ENCODE measurements at places on chromosomes 6 and 20. TPM values are rescaled to one million over a fixed set of nuclear protein-coding genes. Genes with fewer than 3 reads are reported as not detected.
A peak's percentile ranks its signal among the peaks of the same experiment; 100 is the strongest.

NKAIN4 gene
- 2.7 TPM for total RNA-seq

SLC17A9 gene
- total RNA-seq = 64.7 TPM

SLC35F1 gene
- not detected for total RNA-seq

NR2E1 gene
- 1.4 TPM for total RNA-seq

NHLRC1 gene
- 1.6 TPM for total RNA-seq

LY6G6F gene
- not detected for total RNA-seq

PROKR2 gene
- total RNA-seq = not detected

CENPW gene
- 64.4 TPM for total RNA-seq

CDK19 gene
- 23.1 TPM for total RNA-seq

HLA-G gene
- 0.88 TPM for total RNA-seq

GABRR1 gene
- total RNA-seq = 0.12 TPM

TUBB2A gene
- total RNA-seq = 89.8 TPM

SLC44A4 gene
- total RNA-seq = not detected

DNA sequence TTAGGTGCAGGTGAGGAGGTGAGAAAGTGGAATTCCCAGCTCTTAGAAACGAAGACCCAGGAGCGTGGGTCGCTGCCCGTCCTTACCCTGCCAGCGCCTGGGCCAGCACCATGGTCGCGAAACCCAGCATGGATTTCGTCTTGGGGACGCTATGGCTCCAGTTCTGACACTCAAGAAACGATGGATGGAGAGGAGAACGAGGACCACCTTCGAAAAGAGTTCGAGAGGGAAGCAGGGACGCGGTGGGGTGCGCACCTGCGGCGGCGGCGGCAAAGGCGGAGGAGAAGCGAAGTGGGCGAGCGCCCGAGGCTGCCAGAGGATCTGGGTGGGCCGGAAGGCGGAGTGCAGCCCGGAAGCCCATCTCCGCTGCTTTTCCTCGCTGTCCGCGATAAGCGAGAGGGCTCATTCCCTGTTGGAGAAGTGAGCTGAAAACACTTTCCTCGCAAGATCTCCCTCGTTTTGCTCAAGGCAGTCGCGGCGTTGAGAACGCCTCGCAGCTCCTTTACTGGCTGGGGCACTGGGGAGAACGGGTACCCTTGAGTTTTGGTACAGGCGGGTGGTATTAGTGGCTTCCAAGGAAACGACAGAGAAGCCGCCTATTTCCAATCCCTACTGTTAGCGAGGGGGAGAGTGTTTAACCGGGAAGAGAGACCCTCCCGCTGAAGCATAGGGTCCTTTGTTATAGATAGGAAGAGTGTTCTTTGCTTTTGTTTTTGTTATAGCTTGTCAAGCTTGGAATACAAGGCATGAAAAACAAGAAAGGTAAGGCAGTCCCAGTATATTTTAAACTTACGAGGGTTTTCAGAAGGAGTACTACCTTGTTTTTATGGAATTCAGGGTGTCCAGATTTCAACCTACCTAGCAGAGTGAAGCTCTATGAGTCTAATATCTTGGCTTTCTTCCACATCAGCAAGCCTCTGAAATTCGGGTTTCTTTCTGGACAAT, 109.5 kb downstream of the TRIM27 start:
- no peak for DNase-seq

- DNase-seq = no peak
Observed at GRCh38 chr20:11193241-11193640, 519.4 kb upstream of the JAG1 start.

DNA sequence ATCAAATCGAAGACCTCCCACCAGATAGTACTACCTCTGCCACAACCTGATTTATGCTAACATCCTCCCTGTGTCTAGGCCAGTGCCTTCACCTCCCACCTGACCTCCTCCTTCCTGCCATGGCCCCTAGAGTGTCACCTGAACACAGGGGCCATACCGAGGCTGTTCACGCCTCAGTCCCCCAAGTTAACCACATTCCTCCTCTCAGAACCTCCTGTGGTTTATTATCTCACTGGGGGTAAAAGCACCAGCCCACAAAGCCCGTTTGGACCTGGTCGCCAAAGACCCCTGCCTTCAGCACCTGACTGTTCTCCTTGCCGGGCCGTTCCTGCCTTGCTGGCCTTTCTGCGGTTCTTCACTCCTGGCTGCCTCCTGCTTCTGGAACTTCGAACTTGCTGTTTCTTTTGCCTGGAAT, 13.7 kb downstream of the MAS1 start:
- DNase-seq = no peak

GRCh38 chr6:24719125-24719971, at the start of gene C6orf62:
TSS of gene C6orf62 (minus strand) at chr6:24719154. CDS start at chr6:24718668, 486 bp downstream.
- DNase-seq = peak; percentile 16

DNA sequence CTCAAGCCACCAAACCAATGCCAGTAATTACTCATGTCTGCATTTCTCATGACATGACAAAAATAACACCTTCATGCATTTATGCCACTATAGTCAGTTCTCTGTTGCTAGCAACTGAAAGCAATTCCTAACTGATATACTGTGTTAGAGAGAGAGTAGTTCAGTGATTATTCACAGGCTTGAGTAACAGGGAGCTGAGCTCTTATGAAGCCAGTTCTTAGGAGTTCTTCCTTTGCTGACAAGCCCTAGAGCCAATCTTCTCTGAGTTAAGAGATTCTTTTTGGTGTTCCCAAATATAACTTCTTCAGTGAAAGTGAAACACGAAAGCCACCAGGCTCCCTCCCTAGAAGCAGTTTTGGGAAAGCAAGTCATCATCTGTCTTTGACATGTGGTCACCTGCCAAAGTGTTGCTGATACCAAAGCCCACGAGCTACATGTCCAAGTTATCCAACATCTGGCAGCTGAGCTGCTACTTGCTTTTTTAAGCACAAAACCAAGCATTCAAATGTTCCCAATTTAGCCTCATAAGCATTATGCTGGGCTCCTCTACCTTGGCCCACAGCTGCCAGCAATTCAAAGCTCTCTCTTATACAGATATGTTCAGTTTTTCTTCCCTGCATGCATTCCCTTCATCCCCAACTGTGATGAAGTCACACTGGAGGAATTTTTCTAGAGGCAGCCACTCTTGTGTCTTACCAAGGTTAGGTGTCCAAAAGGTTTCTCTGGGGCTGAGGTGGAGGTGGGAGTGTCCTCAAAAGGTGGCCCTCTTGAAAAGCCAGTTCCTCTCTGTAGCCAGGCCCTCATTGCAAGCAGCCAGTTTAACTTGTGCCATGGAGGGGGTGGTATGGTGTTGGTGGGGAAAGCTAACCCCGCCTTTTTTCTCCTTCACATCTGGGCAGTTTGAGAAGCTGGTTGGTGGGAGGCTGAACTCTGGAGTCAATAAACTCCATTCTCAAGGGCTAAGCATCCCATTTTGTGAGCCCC, 92.7 kb upstream of the ARMC2 start:
- DNase-seq = no peak

GRCh38 chr6:136658711-136659110, 108.5 kb upstream of the MAP7 start:
- DNase-seq = no peak

GRCh38 chr20:52494244-52494643, 302.7 kb upstream of the ZFP64 start:
- DNase-seq = no peak

GRCh38 chr6:3887150-3887700, 38.1 kb downstream of the FAM50B start:
- DNase-seq = no peak

DNA sequence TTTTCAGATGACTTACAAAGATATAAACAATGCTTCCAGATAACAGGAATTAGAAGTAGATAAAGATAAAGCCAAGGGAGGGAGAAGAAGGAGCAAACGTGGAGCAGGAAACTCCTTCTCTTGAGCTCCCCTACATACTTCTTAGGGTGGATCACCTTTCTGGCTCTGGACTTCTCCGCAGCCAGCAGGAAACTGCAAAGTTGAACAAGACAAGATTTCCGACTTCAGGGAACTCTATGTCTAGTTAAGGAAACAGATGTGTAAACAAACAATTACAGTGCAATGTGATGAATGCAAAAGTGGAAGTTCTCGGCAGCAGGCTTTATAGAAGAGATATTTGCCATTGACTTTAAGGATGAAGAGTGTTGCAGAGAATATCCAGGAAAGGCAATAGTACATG, 134.0 kb upstream of the MARCKS start:
- no peak for DNase-seq

GRCh38 chr6:158548418-158549161, 11.3 kb upstream of the TMEM181 start:
- DNase-seq = no peak

DNA sequence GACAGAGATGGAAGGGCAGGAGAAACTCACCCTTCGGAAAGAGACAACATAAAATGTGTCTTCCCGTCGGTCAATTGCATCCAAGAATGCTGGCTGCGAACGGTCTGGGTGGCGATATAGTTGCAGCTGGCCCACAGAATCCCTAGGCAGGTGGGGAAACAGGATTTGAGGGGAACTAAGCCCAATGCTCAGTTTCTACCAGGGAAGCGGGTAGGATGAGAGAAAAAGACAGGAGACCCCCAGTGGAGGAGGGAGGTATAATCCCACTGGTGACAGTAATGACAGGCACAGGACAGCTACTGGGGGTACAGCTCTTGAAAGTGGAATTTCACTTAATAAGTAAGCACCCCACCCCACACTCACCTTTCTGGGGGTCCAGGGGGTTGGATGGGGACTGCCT, 7.5 kb upstream of the TNXB start:
- DNase-seq = peak; percentile 57

DNA sequence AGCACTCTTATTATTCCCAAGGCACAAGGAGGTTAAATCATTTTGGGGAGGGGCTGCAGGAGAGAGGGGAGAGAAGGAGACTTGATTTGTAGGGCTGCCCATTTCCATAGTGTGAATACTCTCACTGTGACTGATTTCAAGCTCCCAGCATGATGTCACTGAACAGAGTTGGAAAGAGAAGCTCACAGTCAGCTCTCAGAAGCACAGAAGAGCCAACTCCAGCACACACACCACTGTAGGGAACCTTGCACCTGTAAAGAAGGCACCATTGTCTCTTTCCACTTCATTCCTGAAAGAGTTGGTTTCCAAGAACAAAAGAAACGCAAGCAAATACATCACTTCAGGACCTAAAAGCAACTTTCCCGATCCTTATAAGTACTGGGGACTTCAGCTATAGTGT, 12.7 kb upstream of the STK35 start:
- DNase-seq = no peak

GRCh38 chr6:47231151-47231550, 78.6 kb downstream of the TNFRSF21 start:
- no peak for DNase-seq

GRCh38 chr20:63562461-63563224, 8.7 kb downstream of the FNDC11 start:
- no peak for DNase-seq

DNA sequence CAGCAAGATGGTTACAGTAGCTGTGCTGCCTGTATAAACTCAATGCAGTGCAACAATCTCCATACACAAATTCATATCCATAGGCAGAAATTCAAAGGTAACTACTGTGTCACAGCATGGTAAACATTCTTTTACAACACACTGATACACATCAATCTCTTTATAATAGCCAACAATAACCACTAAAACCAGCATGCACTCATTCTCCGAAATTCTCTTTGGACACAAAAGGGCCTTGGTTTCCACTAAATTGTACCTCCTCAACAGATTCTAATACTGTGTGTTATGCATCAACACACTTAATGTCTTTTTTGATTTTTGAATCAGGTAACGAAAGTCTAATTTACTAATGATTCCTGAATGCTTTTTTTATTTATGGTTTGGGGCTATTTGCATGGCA, 1323.7 kb downstream of the GRIK2 start:
- no peak for DNase-seq

- DNase-seq = no peak
Observed at GRCh38 chr20:4609511-4609910, 112.2 kb upstream of the PRND start.

- DNase-seq = no peak
Observed at GRCh38 chr20:41167118-41167470, 29.8 kb downstream of the PLCG1 start.

DNA sequence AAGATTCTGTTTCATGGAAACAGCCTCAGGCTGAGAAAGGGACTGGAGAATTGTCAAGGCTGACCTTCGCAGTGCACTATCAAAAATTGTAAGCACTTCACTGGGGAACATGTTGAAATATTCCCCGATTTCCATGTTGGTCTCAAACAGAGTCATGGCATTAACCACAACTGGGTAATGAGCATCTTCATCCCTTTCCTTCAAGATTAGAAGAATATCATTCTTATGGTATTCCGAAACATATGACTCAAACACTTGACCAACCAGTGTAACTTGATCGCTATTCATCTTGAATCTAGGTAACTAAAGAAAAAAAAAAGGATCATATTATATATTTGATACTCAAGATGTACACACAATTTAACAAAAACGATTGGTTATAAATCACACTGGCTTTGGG, 3.5 kb downstream of the MCM9 start:
- no peak for DNase-seq

DNA sequence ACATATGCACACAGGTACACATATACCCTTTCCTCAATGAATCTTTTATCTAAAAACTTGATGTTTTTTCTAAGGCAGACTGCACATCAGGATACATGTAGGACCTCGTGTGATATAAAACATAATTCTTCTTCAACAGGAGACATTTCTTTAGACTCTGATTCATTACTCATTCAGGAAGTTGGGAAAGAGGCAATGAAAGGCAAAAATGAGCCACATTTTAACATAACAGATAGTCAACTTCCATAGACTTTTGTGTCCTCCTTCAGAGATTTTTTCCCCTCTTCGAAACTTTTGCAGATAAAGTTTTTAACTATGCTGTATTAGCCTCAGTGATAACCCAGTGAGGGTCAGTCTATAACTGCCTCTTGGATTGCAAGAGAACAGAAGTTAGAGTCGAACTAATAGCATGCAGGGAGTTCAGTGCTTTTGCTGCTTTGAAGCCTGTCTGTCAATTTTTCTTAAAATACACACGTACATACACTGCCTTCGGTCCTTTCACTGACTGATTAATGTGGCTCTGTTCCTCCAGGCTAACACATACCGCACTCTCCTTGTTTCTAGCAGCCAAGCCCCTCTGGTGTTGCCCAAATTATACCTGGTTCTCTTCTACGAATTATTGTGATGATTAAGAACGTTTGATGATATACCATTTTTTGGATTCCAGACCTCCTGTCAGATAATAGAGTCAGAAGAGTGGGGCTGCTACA, 562.5 kb upstream of the MAP3K7 start:
- no peak for DNase-seq

DNA sequence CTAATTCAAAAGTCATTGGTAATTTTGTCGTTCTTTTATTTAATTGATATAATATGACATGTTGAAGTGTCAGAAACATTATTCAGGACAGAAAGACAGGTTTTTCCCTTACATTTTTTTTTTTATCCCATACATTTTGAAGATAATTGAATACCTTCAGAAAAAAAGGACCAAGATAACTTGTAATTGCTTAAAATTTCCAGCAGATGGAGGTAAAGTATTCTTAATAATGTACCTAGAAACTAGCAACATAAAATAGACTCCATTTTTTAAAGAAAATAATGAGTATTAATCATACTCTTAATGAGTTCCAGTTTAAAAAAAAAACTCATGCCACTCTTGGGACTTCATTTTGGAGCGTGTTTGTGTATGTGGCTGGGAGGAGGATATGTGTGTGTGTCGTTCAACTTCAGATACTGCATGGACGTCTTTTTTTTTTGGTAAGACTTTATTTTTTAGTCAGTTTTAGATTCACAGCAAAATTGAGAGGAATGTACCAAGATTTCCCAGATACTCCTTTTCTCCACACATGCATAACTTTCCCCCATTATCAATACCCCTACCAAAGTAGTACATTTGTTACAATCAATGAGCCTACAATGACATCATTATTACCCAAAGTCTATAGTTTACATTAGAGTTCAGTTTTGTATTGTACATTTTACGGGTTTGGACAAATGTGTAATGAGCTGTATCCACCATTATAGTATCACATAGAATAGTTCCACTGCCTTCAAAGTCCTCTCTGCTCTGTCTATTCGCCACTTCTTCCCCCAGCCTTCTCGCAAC, 79.4 kb downstream of the ROS1 start:
- no peak for DNase-seq

Measured in Caco-2 (cell line).